ENCODE measurements at places on chromosomes 11 and 22.

GRCh38 chr22:48522271-48522670, 1305.4 kb downstream of the BRD1 start:
- no peak for DNase-seq

DNA sequence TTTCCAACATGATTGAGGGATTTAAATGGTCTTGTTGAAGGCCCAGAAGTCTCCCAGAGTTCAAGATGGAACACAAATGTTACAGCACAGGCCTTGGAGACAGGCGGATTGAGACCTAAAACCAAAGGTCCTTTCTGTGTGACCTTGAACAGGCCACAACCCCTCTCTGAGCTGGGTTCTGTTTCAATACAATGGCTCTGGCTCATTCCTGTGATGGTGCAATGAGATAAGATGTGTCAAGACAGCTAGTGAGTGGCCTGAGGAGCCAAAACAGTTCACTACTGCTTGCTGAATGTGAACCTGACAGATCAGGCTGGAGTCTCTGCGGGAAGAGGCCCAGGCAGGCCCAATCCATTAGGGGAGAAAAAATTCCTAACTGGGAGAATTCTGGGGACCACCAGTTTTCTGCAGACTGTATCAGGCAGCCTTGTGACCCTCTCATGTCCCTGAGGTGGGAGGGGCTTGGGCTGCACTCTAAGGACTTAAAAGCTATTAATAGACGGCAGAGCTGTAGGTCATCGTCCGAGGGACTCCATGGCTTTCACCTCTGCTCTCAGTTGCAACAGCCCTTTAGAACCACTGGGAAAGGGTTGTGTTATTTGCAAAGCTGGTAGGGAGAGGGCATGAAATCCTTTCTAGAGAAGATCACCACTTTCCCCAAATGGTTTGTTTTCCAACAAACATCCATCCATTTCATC, 126.1 kb upstream of the TEAD1 start:
- DNase-seq, result no peak

DNA sequence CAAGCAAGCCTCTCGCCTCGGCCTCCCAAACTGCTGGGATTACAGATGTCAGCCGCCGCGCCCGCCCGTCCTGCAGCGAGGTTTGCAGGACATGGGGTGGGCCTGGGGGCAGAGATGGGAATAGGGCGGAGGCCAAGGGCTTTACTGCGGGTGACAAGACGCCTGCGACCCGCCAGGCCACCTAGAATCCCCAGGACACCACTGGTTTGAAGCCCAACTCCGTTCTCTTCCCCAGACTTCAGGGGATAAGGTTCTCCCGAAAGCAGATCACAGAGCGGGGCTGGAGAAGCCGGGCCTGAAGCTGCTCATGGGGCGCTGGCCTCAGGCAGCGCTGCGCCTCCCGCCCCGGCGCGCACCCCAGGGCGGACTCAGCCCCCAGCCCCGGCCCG, 354 bp downstream of the POLR2L start:
- no peak for DNase-seq

DNA sequence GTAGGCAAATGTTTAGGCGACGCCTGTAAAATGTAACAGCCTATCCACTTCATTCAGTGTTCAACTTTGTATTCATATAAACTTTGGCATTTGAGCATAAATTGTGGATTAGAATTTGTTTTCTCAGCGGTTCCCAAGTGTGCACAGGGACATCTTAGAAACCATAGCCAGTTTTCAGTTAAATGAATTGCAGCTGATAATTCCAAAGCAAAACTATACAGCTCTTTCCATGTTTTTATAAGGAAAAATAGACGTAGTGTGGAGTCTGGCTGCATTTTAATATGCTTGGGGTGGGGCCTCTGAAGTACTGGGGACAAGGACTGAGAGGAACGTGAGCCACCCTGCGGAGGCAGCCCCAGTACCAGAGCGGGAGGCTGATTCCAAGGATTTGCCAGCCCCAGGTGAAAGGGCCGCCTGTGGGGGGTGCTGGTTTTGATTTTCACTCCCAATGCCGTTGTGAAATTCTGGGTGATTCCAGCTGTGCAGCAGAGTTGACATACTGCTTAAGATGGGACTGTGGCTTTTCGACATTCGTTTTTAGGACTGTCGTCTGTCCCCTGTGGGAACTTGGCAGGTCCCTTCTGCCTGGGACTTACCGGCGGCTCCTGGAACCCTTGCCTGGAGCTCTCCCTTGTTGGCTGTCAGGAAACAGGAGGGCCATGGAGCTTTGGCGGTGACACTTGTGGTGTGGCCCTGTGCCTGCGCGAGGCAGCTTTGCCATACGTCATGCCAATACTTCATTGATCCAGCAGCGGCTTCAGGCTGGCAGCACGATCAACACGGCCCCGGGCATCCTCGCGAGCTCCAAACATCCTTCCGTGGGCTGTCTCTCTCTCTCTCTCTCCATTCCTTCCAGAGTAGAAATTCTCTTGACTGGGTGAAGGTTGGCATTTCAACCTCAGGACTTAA, 370.9 kb downstream of the TBC1D22A start:
- DNase-seq, result no peak

- no peak for DNase-seq
Measured at GRCh38 chr11:111976767-111977145, 39.6 kb downstream of the DIXDC1 start.
